ENCODE measurements at places on chromosomes 5 and 9. TPM values are rescaled to one million over a fixed set of nuclear protein-coding genes. Genes with fewer than 3 reads are reported as not detected.

GRCh38 chr5:82676661-82677060 lies 398.5 kb upstream of the RPS23 start:
- H3K27me3 ChIP-seq, result no peaks in the 10 kb centered on the region
- H3K27ac ChIP-seq, result no peak overlapping the region
- no peaks in the 10 kb centered on the region for H3K36me3 ChIP-seq
- DNase-seq, result no peak
- peaks cover 16% of the 10 kb centered on the region for H3K4me1 ChIP-seq
- no peak overlapping the region for H3K4me3 ChIP-seq

GRCh38 chr5:170402508-170402907 lies 13.3 kb upstream of the KCNMB1 start:
- no peak for DNase-seq
- H3K4me1 ChIP-seq, result no peaks in the 10 kb centered on the region
- H3K36me3 ChIP-seq, result no peaks in the 10 kb centered on the region
- H3K4me3 ChIP-seq, result no peak overlapping the region
- H3K27me3 ChIP-seq, result peaks cover 3% of the 10 kb centered on the region
- H3K27ac ChIP-seq, result no peak overlapping the region

DNA sequence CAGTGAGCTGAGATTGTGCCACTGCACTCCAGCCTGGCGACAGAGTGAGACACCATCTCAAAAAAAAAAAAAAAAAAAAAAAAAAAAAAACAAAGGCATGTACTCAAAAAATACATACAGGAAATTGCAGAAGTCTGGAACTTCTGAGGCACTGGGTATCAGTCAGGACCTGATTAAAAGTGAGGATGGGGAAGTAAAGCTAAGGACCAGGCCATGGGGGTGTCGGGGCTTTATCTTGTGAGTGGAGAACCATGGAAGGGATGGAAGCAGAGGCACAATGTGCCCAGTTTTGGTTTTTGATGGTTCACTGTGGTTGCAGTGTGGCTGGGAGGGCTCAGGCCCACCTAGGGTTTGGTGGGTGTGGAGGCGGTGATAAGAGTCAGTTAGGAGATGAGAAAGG lies 212.7 kb upstream of the PIK3R1 start:
- DNase-seq, result no peak
- no peaks in the 10 kb centered on the region for H3K36me3 ChIP-seq
- no peaks in the 10 kb centered on the region for H3K27me3 ChIP-seq
- peaks cover 10% of the 10 kb centered on the region for H3K4me1 ChIP-seq
- H3K27ac ChIP-seq, result no peak overlapping the region
- H3K4me3 ChIP-seq, result no peak overlapping the region

- peak overlapping the region; percentile 79 for H3K4me3 ChIP-seq
- H3K4me1 ChIP-seq, result peaks cover 59% of the 10 kb centered on the region
- H3K27ac ChIP-seq, result peak overlapping the region; percentile 9
These were observed 80.6 kb upstream of the POU5F2 start for GRCh38 chr5:93821891-93822415.

- H3K27me3 ChIP-seq, result no peaks in the 10 kb centered on the region
- peak overlapping the region; percentile 95 for H3K4me3 ChIP-seq
- DNase-seq, result no peak
- H3K36me3 ChIP-seq, result peaks cover 24% of the 10 kb centered on the region
These were observed 825 bp upstream of the RIOK2 start for GRCh38 chr5:97183930-97184213.

GRCh38 chr9:8871796-8872445 lies 1072.3 kb upstream of the DMAC1 start:
- H3K27me3 ChIP-seq, result no peaks in the 10 kb centered on the region
- H3K27ac ChIP-seq, result no peak overlapping the region
- no peaks in the 10 kb centered on the region for H3K36me3 ChIP-seq

DNA sequence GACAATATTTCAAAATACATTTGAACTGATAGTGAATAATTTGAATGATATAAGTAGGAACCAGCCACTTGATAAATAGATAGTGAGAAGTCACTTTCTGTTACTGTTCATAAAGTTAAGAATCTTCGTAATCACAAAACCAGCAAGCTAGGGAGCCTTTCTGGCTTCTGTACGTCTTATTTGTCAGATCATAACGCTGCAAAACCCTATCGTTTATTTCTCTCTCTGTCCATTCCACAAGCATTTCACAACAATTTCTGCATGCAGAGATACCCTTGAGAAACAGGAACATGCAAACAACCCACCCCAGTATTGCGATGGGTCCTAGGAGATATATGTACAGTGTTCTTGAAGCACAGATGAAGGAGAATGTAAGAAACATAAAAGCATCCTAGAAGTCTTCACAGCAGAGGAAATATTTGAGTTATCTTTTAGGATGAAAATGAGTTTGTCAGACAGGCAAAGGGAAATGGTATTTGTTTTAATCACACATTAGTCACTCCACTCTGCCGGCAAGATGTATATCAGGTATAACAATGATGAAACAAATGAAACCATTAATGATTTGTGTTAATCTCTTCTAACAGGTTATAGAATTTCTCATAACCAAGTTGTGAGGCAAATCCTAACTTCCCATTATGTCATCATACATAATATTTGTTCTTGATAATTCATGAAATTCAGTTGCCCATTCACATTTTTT lies 668.7 kb upstream of the FTMT start:
- no peak overlapping the region for H3K27ac ChIP-seq
- peaks cover 7% of the 10 kb centered on the region for H3K27me3 ChIP-seq
- H3K36me3 ChIP-seq, result no peaks in the 10 kb centered on the region
- no peak overlapping the region for H3K4me3 ChIP-seq
- no peaks in the 10 kb centered on the region for H3K4me1 ChIP-seq

DNA sequence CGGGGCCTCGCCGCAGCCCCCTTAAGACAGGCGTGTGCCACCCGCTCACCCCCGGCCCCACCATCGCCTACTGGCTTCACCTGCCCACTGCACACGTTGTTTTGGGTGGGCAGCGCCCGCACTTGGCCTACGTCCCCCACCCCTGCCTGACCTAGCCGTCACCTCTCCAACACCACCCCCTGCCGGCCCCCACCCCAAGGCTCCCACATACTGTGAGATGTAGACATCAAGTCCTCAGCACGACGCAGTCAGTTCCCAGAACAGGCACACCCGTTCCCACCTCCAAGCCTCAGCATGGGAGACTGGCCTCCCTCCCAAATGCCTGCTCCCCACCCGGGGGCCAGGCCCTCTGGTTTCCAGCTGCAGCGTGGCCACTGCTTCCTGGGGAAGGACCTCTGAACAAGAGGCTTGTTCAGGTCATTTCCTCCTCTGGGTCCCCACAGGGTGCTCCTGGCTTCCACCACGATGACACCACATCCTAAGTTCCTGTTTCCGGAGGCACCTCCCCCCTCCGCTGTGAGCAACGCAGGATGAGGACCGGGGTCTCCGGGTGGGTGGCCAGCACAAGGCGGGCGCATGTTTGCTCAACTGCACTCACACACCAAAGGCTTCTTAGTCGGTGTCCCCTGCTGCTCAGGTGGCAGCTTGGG lies 11.3 kb downstream of the DBN1 start:
- peaks cover 9% of the 10 kb centered on the region for H3K27me3 ChIP-seq
- peaks cover 14% of the 10 kb centered on the region for H3K4me1 ChIP-seq
- no peak overlapping the region for H3K4me3 ChIP-seq
- H3K27ac ChIP-seq, result no peak overlapping the region
- H3K36me3 ChIP-seq, result peaks cover 34% of the 10 kb centered on the region

Gene CEL
- 3.5 TPM for total RNA-seq

Gene DRD1
- not detected for total RNA-seq

Gene ZNF366
- not detected for total RNA-seq

Gene FBP2
- total RNA-seq, result not detected

Gene CORO2A
- 9.5 TPM for total RNA-seq

Gene FEM1C
- 16.3 TPM for total RNA-seq
